ENCODE measurements at places on chromosomes 5 and 9.

- no peak for DNase-seq
Measured at GRCh38 chr9:19809422-19810269, 20.8 kb upstream of the SLC24A2 start.

- DNase-seq, result no peak
Measured at GRCh38 chr9:107698779-107699178, 209.2 kb upstream of the KLF4 start.

DNA sequence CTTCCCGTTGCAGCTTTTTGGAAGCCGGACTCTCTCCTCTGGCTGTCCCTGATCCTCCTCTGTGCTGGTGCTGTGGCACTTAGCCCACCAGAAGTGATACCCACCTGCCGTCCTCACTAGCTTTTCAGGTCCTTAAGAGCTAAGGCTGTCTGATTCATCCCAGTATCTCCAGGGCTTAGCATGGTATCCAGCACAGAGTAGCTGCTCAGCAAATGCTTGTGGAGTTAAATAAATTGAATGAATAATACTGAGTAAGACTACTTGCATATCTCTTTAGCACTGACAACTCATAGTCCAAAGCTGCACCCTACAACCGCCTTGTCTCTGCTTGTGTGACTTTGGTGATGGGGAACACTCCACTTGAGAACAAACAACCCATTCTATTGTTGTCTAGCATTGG, 7.7 kb upstream of the XPA start:
- no peak for DNase-seq

GRCh38 chr5:142813220-142813619, 43.0 kb downstream of the ARHGAP26 start:
- no peak for DNase-seq

DNA sequence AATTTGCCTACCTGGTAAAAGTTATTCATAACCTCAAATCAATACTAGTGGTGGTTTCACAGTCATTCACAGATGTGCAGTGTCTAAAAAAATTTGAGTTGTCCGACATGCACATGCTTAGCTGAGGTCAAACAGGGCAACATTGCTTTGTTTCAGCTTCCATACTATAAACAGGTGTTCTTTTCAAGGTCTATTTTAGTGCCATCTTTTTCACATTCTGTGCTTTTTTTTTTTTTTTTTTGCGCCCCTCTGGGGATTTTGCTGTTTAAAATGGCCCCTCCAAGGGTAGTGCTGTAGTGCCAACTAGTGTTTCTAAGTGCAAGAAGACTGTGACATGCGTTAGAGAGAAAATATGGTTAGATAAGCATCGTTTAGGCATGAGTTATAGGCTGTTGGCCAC, 14.5 kb downstream of the PHAX start:
- no peak for DNase-seq

GRCh38 chr9:237858-238345, 23.2 kb downstream of the DOCK8 start:
- no peak for DNase-seq

- no peak for DNase-seq
Measured at GRCh38 chr9:135574943-135575342, 13.4 kb downstream of the PAEP start.

DNA sequence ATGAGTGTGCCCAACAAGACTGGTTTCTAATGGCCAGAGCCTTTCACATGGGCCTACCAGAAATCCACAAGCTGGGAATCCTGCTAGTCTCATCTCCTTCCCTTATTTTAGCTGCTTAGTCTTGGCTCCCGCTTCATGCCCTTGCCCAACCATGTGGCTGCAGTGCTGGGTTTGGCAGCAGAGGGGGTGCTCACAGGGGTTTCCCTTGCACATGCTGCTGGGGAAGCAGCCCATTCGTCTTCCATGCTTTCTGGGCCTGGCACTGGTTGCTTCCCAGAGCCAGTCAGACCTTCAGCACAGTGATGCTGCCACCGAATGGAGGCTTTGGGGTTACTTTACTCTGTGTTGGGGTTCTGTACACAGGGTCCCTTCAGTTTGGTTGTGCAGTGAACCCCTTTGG, 26.3 kb downstream of the SLC46A2 start:
- no peak for DNase-seq

GRCh38 chr9:98890256-98890655, 53.5 kb upstream of the COL15A1 start:
- no peak for DNase-seq

DNA sequence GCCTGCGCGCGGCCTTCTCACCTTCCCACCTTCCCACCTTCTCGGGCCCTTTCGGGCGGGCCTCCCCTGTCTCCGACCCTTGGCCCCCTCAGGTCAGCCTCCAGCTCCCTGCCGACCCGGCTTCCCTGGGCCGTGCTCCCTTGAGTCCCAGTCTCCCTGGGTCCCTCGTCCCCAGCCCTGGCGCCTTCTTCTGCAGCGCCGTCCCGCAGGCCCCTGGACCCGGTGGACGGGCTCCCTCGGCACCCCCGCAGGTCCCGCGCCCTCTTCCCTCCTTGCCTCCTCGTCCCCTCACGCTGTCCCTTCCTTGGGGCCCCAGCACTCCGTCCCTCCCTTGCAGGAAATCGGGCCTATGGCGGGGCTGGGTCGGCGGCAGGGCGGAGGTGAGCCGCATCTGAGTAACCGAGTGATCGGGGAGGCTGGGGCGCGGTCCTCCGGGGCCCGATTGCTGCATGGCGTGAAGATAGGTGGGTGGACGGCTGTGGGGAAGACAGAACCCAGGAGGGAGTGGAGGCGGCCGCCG, 7.6 kb downstream of the ARPC5L start:
- peak; percentile 41 for DNase-seq

GRCh38 chr5:45692481-45692880, 3.7 kb downstream of the HCN1 start:
- no peak for DNase-seq

- DNase-seq, result no peak
Measured at GRCh38 chr5:82991059-82991458, 86.1 kb downstream of the TMEM167A start.

- no peak for DNase-seq
Measured at GRCh38 chr5:181088289-181088688, 42.7 kb downstream of the OR2V1 start.

- DNase-seq, result no peak
Measured at GRCh38 chr5:169181814-169182213, 119.1 kb downstream of the SLIT3 start.

- no peak for DNase-seq
Measured at GRCh38 chr5:132640613-132641012, 17.4 kb upstream of the IL13 start.

- no peak for DNase-seq
Measured at GRCh38 chr9:12920437-12920836, 145.6 kb downstream of the LURAP1L start.

DNA sequence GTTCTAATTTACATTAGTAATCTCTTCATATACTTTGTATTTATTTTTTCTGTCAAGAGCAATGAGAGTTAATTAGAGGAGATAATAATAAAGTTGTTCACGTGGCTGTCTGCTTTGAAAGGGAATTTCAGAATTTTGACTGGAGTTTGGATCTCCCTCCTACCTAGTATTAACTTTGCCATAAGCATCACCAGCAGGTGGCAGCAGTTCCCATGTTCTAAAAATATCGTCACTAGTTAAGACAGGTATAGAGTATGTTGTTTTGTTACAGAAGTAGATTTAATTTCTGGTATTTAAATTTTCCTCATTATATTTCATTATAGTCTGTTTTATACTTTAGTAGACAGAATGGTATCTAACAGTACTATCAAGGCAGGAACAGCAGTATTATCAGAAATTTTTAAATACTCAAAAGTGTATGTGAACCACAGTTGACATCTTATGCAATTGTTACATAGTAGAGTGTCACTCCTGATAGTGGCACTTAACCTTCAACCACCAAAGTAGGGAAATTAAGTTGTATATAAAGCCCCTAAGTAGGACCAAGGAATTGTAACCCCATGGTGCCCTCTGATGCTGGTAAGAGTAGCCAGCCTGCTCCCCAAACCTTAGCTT, 20.4 kb downstream of the GNPDA1 start:
- peak; percentile 61 for DNase-seq

- DNase-seq, result no peak
Measured at GRCh38 chr9:93218161-93218560, 34.2 kb downstream of the WNK2 start.

DNA sequence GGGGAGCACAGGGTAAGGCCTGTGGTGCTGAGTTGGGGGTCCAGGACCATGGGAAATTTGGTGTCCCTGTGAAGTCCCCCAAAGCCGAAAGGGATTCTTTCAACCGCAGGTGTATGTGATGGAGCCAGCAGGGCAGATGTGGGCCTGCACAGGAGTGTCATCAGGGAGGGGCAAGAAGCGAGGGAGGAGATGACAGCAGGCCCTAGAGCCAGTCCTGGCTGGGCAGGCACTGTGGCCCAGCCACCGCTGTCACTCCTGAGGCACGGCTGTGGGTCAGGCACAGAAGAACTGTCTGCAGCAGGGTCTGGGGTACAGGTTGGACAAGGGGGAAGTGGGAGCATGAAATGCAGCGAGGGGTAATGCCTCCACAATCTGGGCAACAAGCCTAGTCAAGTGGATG, 4.8 kb downstream of the HK3 start:
- no peak for DNase-seq

- no peak for DNase-seq
Measured at GRCh38 chr5:31194892-31195555, 1.5 kb downstream of the CDH6 start.

GRCh38 chr5:145471026-145471425, 364.1 kb downstream of the PRELID2 start:
- no peak for DNase-seq

- no peak for DNase-seq
Measured at GRCh38 chr5:128464596-128464995, 73.4 kb downstream of the FBN2 start.

DNA sequence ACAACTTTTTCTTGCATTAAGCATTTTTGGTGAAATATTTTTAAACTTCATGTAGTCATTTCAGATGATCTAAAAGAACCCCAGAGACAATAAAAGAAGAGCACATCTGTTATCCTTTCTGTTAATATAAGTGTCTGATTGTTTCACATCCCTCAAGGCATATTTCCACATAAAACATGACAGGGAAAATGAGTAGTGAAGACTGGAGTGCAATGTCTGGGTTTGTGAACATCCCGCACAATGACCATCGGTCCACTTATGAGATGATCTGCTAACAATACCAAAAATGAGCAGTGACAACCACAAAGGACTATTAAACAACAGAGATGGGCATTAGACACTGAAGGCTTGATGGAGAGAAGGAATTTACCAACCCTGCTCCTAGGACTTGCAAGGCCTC, 209.1 kb downstream of the NR2F1-AS1 start:
- no peak for DNase-seq

DNA sequence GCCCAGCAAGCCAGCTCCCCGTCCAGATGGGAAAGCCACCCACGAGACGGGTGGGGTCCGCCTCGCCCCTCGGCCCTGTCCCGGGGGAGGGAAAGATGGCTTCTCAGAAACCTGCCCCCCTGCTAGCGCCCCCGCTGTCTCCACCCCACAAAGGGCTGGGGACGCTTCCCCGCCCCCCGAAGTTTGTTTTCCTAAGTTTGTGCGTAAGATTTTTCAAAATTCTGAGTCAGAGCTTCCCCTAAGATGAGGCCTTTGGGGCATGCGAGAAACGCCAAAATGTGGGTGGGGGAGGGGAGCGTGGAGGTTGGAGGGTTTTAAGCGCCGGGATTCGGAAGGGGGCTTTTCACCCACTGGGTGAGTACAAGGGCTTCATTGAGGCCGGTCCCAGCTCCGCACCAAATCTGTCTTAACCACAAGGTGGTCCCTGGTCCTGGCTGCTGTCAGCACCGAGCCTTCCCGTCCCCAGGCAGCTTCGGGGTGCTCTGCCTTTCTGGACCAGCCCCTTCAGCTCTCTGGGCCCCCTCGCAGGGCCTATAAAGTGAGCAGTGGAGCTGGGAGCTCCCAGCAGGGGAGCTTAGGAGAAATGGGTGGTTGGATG, 32.3 kb downstream of the PRRX2 start:
- DNase-seq, result no peak

DNA sequence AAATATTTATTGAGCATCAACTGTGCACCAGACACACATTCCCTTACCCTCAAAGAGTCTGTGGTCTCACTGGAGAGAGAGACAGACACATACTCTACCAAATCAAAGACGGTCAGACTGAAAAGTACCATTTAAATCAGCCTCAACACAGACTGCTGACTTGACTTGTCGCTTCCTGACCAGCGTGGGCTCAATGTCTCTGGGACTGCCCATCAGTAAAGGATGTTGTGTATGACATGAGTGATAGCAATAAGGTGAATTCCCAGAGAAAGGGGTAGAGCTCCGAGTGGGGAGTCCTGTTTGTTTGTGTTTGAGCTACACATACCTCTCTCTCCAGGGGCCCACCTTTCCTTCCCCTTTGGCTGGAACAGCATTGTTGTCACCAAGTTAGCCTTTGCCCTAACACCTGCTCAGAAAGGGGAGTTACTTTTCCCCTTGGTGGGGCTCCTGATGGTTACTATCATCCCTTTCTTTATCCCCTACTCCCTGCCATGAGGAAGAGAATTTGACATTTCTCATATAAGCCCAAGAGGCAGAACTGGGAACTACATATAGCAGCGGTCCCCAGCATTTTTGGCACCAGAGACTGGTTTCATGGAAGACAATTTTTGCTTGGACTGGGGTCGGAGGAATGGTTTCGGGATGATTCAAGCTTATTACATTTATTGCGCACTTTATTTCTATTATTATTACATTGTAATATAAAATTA, 33.9 kb downstream of the NR4A3 start:
- DNase-seq, result no peak

DNA sequence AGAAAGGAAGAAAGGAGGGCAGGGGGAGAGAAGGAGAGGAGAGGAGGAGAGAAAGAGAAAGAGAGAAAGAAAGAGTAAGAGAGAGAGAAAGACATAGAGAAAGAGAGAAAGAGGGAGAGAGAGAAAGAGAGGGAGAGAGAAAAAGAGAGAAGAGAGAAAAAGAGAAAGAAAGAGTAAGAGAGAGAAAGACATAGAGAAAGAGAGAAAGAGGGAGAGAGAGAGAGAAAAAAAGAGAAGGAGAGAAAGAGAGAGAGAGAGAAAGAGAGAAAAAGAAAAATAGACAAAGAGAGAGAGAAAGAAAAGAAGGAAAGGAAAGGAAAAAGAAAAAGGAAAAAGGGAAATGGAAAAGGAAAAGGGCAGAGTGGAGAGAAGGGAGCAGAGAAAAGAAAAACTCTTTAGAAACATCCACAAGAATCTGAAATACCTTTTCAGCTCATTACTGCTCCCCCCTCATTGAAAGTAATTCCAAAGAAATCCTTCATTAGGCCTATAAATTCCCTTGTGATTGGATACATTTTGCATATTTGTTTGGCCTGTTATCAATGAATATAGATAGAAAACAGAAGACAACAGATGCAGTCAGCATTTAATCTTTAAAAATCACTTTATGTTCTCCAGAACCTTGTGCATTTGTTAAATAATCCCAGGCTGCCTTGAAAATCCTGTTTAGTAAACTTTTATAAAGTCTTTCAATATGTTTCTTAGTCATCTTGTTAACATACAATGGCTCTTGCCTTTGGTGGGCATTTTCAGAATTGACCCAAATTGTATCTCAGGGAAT, 411.5 kb downstream of the NFIB start:
- DNase-seq, result no peak

DNA sequence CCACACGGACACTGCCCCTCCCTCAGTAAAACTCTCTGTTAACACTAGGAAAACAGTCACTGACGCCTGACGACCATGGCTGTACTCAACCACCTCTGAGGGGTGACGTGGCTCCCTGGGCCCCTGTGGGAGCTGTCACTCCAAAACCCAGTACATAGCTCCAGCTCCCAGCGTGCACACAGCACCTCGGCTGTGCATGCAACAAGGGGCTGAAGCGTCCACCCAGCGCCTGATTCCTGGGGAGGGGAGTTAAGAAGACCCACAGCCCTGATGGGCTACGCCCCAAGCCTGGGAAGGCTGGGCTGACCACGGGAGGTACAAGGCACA, 36.3 kb downstream of the SLC12A7 start:
- DNase-seq, result no peak
